ENCODE measurements at places on chromosomes 2 and 18.

DNA sequence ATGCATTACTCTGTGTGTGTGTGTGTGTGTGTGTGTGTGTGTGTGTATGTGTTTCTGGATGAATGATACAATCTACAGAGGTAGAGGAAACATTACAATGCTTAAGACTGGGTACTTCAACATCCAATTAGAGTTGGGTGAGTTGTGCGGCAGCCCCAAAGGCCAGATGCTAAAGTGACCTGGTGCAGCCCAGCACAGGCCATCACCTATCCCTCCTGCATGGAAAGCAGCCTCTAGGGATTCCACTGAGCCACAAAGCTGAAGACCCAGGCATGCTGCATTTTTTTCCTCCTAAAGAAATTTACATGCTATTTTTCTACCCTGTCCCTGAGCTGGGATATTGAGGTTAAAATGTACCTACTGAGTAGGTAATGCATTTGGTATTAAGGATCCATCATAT, 79.1 kb upstream of the ETAA1 start:
- DNase-seq = no peak

GRCh38 chr2:181656450-181657291, at the start of gene CERKL:
Gene CERKL, minus strand, starts transcription at chr2:181657105. Its CDS starts 99 bp downstream, at chr2:181657006.
- peak; percentile 43 for DNase-seq

- DNase-seq = peak; percentile 99
Observed at GRCh38 chr18:48728204-48728833, 189.5 kb downstream of the CTIF start.

GRCh38 chr2:152330235-152330866, 4.6 kb upstream of the FMNL2 start:
- no peak for DNase-seq

GRCh38 chr2:173033084-173033483, 42.6 kb upstream of the MAP3K20 start:
- peak; percentile 74 for DNase-seq

DNA sequence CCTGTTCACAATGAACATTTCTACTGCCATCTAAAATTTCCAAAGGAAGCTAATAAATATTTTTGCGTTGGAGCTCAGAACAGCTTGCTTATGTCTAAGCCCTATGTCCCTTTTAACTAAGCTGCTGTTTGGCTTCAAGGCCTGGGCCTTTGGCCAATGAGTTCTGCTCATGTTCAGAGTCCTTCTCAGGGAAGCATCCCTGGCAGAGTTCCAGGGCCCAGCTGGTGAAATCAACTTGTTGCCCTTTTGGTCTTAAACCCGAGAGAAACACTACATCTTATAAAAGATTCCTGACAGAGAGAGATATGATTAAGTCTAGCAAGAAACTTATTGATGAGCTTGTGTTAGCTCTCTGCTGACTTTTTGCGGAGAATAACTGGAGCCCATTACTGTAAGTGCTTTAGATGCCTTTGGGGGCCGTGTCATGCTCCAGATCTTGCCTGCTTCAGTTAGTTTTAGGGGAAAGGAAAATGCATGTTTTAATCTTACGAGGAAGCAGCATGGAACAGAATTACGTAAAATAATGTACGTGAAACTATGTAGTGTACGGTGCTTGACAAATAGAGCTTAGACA, 102.5 kb upstream of the NOSTRIN start:
- peak; percentile 78 for DNase-seq

- no peak for DNase-seq
Observed at GRCh38 chr2:84527137-84528129, 11.1 kb downstream of the DNAH6 start.

DNA sequence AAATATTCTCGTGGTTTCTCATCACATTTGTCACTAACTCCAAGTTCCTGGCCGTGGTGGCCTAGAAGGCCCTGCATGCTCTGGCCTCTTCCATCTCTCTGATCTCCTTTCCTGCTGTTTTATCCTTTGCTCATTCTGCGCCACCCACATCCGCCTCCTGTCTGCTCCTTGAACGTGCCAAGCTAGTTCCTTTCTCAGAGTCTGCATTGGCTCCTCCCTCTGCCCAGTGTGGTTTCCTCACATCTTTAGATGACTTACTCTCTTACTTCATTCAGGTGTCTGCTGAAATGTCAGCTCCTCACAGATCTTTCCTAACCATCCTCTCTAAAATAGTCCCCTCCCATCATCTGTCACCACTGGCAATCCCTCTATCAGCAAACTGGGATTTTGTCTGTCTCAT, 158.6 kb upstream of the RBMS1 start:
- peak; percentile 28 for DNase-seq

DNA sequence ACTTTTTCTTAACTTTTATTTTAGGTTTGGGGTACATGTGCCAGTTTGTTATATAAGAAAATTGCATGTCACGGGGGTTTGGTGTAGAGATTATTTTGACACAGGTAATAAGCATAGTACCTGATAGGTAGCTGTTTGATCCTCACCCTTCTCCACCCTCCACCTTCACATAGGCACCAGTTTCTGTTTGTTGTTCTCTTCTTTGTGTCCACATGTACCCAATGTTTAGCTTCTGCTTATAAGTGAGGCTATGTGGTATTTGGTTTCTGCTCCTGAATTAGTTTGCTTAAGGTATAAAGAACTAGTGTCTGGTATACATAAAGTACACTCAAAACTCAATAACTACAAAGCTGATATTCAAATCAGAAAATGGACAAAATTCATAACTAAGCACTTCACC, 654.6 kb upstream of the LINC00305 start:
- DNase-seq = no peak

GRCh38 chr2:148875387-148876051, 492 bp downstream of the KIF5C start:
- DNase-seq = no peak

DNA sequence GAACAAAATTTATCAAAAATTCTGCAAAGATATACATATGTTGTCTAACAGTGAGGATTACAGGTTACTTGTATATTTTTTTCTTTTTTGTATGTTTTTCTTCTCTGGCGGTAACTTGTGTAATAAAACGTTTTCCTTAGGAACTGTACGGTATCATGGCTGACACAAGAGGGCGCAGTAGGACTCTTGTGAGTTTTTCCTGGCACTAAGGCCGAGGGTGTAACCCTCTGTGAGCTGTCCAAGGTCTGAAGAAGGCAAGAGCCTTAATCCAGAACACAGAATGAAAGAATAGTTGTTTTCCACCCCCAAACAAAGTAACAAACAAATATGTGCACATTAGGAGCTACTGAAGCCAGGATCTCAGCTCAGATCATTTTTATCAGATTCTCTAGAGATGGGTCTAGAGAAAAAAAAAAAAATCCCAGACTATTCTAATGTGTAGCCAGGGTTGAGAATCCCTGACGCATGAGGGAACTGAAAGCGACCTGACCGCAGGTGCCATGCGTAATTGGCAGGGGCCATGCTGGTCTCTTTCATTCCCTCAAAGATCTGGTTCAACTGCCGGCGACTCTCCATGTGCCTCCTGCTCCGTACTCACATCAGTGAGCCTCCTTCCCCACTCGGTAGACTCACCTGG, 27.0 kb downstream of the TMEM200C start:
- DNase-seq = peak; percentile 81

- peak; percentile 86 for DNase-seq
Observed at GRCh38 chr2:149004836-149005235, 33.7 kb upstream of the LYPD6B start.

DNA sequence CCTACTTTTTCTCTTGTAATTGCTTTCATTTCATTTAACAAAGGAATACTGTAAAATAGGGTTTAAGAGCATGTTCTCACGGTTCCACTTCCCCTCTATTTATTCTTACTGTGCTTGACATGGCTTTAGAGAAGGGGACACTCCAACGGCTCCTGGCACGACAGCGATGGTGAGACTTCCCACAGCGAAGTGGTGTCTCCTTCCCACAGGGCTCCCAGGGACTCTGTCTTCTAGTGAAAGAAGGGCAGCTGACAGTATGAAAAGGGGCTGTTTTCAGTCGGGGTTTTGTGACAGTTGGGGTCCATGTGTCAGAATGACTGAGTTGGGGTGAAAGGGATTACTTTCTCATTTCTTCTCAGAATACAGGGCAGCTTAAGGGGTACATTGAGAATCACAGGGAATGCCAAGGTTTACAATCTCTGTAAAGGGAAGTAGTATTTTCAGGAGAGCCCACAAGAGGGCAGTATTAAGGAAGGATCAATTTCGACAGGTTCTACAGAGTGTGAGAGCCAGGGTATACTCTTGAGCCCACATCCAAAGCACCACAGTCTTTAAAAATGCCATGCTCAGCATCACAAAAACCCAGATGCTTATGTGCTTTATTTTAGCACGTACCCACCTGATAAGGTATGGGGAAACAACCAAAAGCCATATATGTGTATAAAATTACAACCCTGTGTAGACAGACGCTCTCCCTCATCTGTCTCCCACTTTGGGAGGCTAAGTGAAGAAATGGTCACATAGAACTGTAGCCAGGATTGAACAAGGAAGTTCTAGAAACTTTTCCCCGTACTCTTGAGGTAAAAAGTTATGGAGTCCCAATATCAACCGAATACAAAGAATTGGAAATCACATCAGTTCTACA, 31.3 kb upstream of the RAPGEF4 start:
- peak; percentile 54 for DNase-seq

DNA sequence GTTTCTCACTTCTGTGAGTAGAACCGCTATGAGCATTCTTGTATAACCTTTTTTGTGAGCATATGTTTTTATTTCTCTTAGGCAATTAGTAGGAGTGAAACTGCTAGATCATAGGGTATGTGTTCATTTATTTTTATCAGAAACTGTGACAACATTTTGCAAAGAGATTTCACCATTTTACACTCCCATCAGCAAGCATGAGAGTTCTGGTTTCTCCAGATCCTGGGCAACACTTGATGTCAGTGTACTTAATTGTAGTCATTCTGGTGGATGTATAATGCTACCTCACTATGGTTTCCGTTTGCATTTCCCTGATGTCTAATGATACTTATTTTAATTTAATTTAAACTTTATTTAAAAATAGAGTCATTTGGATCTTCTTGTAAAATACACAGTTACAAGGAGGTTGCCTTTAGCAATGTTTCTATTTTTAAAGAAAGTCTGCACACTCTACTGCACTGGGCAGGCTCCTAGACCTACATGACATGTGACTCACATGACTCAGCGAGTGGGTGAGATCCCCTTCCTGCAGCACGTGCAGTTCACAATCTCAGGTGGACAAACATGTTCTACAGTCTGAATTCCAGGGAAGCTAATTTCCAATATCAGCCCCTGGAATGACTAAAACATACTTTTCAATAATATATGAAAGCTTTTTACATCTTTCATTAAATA, 127.0 kb upstream of the BCL2L11 start:
- no peak for DNase-seq

DNA sequence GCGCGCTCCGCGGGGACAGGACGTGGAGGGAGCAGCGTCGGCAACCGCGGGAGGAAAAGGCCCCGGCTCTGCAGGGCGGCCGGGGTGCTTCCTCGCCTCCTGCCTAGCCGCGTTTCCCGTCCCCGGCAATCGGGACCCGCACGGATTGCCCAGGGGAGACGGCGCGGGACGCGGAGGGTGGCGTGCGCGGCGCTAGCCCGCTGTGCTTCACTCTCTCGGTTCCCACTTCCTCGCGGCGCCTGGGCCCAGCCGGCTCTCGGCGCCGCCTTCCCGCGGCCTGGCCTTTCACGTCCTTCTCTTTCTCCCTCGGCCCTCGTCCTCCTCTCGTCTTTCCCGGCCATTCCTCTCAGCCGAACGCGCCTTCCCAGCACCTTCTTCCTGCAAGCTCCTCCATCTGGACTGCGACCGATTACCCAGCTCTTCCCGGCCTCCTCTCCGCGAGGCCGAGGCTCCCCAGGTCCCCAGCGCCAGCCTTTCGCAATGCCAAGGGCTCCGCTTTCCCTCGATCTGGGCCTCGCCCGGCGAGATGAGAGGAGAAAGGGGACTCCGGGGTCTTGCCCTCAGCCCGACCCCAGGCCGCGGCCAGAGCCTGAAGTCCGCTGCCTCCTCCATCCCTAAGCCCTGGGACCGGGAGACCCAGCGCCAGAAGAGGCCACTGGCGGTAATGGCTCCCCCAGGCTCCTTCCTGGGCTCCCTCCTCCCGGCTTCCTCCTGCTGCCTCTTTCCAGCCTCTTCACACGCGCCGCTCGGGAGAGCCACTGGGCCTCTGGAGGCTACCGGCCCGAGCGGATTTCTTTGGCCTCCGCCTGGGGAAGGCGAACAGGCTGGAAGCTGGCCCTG, 34.3 kb upstream of the ATP6V1B1 start:
- DNase-seq = peak; percentile 41

GRCh38 chr2:6872394-6872793, 5.2 kb upstream of the RSAD2 start:
- no peak for DNase-seq

DNA sequence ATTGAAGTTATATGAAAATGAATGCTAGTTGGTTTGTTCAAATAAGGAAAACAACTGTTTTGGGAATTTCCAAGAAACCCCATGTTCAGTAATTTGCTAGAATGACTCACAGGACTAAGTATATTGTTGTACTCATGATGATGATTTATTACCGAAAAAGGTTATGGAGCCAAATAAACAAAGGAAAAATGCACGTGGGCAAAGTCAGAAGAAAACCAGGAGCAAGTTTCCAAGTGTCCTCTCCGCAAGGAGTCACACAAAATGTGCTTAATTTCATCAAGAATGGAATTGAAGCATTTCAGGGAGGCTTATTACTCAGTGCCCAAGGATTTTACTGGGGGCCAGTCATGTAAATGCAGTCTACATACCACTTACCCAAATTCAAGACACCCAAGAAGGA, 1652.4 kb upstream of the TMEFF2 start:
- no peak for DNase-seq

- DNase-seq = peak; percentile 59
Observed at GRCh38 chr2:127049927-127050802, 56.8 kb downstream of the BIN1 start.

DNA sequence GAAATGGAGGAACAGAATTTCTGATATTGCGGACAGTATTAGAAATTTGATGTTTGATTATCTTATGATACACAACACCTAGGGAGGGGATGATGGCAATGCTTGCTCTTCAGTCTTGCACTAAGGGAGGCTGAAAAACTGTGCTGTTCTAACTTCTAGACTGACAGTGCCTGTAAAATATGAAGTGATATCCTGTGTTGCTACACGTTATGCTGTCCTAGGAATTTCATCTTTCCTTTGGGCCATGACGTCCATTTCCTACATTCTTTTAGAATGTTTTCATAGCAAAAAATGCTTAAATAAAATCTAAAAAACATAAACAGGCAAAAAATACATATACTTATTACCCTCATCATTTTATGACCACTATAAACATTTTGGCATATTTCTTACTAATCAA, 55.3 kb downstream of the OSBPL1A start:
- peak; percentile 58 for DNase-seq

- no peak for DNase-seq
Observed at GRCh38 chr2:241096979-241097378, 5.1 kb downstream of the MTERF4 start.

DNA sequence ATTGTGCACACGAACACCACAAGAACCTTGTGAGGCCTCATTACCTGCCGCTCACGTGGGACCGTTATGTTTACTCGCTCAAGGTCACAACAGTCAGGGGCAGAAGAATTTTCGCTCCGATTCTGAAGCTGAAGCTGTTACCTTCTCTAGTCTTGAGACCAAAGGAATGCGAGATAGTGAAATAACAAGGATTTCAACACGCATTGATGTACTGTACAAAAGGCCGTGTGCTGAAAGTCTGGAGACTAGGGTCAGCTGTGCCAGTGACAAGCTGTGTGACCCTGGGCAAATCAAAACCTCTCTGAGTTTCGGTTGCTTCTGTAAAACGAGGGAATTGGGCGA, 583 bp downstream of the NEMP2 start:
- no peak for DNase-seq

Data from EH (cell line).